ENCODE measurements at places on chromosomes 4 and X. TPM values are rescaled to one million over a fixed set of nuclear protein-coding genes. Genes with fewer than 3 reads are reported as not detected.

The PDE6B gene
- total RNA-seq: 3.7 TPM

The H2BW2 gene
- not detected for total RNA-seq

The ANAPC4 gene
- total RNA-seq: 18.9 TPM

The SHROOM3 gene
- 50.9 TPM for total RNA-seq

The BLOC1S4 gene
- 20.9 TPM for total RNA-seq

The POU3F4 gene
- 0.31 TPM for total RNA-seq

The PALLD gene
- 551 TPM for total RNA-seq

The MAGEA8 gene
- total RNA-seq: not detected

All from astrocyte (in vitro differentiated cells and primary cell).